SK-N-DZ (cell line): ENCODE measurements at places on chromosomes 11 and 22.

DNA sequence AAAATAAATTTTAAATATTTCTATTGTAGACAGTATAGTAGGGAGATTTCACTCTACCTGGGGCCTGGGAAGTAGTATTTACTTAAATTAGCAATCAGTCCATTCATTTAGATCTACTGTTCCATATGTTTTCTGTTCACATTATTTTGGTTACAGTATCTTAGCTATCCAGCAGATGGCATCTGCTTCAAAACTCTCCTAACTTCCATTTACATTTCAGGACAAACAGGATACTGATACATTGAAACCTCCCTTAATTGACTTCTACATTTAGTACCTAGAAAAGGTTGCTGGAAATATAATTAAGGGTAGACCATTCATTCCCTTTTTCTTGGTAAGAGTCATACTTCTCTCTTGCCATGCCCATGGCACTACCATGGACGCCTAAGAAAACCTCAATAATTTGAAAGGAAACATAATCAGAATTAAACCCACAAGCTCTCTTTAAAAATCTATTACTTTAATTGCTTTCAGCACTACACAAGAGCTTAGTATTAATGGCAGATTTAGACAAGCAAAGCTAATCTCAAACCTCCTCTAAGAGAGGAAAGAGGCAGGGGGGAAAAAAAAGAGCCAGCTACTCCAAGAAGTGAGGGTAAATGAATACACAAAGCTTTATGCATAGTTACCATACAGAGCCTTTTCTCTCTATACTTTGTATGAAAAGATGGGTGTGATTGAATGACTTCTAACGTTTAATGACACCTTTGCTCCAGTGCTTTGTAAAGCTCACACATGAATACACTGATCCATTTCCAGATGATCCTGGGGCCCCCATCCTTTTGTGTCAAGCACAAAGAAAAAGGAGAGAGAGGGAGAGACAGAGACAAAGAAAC, 131.2 kb upstream of the MTMR2 start:
- DNase-seq = peak; percentile 32

GRCh38 chr22:37599153-37599552, 9.5 kb upstream of the GGA1 start:
- no peak for DNase-seq

- no peak for DNase-seq
Observed at GRCh38 chr11:31807799-31808667, 3.1 kb downstream of the PAX6 start.

DNA sequence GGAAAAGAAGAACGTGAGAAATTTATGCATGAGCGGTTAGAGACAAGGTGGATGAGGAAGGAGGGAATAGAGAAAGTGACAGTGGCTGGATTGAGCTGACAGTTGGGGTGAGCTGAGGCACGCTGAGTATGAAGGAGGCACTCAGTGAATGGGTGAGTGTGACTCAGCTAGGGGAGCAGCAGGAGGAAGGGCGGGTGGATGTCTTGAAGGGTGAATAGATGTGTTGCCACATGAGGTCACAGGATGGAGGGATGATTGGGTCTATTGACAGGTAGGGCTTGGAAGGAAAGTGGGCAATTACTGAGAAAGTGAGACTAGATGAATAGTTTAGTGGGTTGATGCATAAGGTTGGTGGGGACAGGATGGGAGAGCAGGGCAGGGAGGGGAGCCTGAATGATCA, 8.0 kb downstream of the IFITM10 start:
- no peak for DNase-seq

GRCh38 chr11:117959438-117960149, 26.6 kb upstream of the IL10RA start:
- no peak for DNase-seq

- DNase-seq = peak; percentile 44
Observed at GRCh38 chr11:65262776-65263175, 1.0 kb downstream of the POLA2 start.

DNA sequence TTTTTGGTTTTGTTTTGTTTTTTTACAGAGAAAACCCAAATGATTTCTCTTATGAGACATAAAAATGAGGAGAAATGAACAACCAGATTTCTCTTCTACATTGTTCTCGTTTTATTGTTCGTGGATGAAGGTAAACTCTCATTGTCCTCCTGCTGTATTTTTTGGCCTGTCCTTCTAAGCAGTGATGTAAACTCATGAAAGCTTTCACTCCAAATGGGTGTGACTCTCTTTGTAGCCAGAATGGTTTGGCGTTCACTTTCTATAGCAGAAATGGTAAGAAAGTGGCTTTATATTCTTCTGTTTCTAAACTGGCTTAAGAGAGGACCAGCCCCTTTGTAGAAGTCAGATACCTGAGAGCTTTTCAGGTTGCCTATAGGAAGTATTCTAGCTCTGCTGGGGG, 15.5 kb upstream of the BMAL1 start:
- no peak for DNase-seq

- DNase-seq = no peak
Observed at GRCh38 chr22:37455896-37456295, 28.6 kb upstream of the ELFN2 start.
